NCI-H2081 treated with DMSO at 0.1 percent for 48 hours (cell line): ENCODE measurements at places on chromosomes 3 and 15.

DNA sequence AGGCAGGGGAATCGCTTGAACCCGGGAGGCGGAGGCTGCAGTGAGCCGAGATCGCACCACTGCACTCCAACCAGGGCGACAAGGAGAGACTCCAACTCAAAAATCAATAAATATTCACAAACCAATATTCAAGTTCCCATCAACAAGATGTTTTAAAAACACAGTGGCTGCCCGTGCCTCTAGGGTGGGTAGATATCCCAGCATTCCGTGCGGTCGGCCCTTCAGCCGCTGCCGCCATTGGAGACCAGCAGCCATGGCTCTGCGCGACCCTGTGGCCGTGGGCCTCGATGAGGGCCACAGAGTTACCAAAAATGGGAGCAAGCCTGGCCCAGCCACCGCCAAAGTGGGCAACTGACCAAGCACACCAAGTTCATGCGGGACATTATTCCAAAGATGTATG lies 6.7 kb downstream of the ULK4 start:
- DNase-seq = no peak

- no peak for DNase-seq
These were observed 35.9 kb downstream of the VGLL4 start for GRCh38 chr3:11607816-11608215.

GRCh38 chr3:11903047-11903446 lies 56.4 kb upstream of the TAMM41 start:
- DNase-seq = no peak

DNA sequence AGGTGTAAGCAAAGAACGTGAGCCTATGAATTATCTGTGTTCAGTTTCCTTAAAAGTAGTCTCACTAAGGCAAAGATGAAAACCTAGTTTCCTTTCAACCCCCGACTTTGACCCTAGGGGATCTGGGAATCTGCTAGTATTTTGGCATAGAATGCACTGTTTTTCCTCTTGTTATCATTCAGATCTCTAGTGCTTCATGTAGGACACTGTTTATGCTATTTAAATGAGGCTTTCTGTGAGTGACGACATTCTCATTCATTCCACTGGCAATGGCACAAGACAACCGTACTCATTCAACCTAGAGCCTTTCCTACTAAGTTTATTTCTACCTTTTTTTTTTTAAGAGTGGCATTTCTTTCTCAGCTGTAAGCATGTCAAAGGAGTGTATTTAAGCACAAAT lies 67.0 kb downstream of the CHAC1 start:
- DNase-seq = no peak

DNA sequence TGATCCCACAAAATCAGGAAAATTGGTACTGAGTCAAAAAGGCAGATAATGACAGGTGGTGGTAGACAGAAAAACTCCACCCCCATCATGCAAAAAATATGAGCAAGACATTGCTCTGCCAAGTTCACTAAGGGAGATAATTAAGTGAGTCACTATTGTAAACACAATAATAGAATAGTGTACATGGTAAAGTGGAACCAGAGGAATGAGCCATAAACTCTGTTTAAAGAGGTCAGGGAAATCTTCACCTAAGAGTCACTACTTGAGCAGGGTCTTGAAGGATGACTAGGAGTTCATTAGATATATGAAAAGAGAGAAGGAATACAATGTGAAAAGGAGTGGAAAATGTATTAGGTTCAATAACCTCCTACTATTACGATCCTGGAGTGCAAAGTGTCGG lies 213.4 kb upstream of the PEX5L start:
- no peak for DNase-seq

DNA sequence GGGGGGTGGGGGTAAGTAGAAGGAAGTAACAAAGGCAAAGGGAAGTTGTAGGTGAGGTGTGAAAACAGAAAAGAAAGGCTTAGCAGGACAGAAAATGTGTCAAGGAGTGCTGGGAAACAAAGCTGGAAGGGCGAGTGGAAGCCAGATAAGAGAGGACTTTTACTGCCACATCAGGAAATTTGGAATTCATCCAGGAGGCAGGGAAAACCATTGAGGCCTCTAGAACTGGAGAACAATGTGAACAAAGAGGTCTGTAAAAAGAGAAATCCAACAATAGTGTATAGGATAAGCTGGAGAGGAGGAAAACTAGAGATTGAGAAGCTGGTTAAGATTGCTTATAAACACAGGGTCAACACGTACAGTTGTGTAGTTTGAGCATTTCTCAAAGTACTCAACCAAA lies 116.6 kb downstream of the NTRK3 start:
- DNase-seq = no peak

- no peak for DNase-seq
These were observed 79.6 kb downstream of the PGPEP1L start for GRCh38 chr15:98927996-98928395.

DNA sequence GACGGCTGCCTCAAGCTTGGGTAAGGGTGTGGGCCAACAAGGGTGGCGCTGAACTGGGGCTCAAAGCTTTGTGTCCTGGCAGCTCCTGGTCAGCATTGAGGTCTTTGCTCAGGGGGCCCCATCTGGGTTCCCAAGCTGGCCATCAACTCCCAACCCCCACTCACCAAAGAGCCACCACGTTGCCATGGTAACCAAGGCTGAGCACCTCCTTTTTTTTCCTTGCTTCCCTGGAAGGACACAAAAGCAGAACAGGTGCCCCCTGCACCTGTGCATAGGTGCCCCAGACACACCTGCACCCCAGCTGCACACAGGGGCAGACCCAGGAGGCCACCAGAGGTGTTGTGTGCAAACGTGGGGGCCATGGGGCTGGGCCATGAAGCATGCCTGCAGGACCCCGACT lies 16.5 kb downstream of the UROC1 start:
- no peak for DNase-seq

DNA sequence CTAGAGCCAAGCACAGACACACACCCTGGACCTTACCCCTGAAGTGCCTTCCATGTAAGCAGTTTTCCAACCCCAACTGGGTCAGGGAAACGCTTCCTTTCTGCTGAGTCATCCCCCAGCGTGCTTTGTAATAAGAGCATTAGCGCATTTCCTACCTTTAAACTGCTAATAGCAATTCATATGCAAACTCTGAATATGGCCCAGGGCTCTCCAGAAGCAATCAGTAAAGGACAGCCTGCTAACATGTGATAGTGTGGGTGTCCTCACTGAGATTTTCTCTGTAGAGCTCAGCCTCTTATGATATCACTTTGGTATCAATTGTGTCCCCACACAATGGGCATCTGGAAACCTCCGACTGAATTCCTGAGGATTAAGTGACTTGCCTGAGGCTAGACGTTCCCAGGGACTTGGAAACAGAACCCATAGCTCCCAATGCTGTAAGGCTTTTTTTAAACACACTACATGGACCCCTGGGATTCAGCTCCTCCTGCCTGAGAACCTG lies 5.6 kb downstream of the GABRB3 start:
- no peak for DNase-seq

- no peak for DNase-seq
These were observed 436.2 kb upstream of the MDFIC2 start for GRCh38 chr3:70748593-70748992.

- no peak for DNase-seq
These were observed 100.8 kb upstream of the ALDH1A3 start for GRCh38 chr15:100778831-100779288.

GRCh38 chr3:108420926-108421325 lies 89.5 kb downstream of the MYH15 start:
- no peak for DNase-seq

GRCh38 chr3:121493431-121493830 lies 52.4 kb downstream of the POLQ start:
- DNase-seq = no peak

DNA sequence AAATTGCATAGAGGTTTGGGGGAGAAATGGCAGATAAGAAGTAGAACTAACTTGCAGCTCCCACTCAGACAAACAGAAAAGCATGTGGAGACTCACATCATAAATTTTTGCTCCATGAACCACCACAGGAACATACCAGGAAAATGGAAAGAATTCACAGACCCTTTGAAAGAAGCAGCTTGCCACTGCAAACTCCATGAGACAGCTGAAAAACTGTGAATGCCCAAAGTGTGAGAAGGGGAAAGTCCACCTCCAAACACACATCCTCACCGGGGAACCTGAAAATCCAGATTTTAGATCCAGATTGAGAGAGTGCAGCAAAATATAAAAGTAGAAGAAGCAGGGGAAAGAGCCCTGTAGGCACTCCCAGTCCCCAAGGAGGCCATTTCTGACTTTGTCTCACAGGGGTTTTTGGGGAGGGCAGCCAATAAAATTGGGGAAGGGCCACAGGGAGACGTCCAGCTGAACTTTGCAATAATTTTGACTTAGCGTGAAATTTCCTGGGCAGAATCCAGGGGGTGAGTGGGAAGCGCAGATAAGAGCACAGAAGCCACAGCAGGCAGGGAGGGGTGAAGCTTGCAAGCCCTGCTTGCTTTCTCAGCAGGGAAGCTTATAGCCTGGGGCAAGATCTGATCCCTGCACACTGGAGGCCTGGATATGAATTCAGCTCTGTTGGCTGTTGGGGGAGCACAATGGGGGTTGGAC lies 183.4 kb upstream of the UBE2E2 start:
- DNase-seq = no peak

GRCh38 chr3:50665081-50665840 lies 9.5 kb upstream of the DOCK3 start:
- DNase-seq = no peak

GRCh38 chr3:13621381-13622221 lies 72.7 kb downstream of the FBLN2 start:
- DNase-seq = no peak

DNA sequence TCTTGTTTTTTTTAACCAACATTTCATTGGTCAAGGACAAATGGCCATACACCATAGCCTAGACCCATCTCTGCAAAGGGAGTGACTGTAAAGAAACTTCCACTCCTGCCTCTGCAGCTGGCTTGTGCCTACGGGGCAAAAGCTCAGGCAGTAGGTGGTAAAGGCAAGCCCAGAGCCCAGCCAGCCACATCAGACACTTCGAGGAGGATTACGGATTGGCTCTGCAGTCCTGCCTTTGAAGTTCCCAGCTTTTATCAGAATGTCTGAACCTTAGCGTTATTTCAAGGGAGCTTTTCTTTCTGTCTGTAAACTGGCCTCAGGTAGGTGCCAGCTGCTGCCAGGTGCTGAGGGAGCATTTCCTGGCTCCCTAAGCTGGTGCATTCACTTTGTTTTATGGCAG lies 15.6 kb downstream of the ZNF710 start:
- no peak for DNase-seq

DNA sequence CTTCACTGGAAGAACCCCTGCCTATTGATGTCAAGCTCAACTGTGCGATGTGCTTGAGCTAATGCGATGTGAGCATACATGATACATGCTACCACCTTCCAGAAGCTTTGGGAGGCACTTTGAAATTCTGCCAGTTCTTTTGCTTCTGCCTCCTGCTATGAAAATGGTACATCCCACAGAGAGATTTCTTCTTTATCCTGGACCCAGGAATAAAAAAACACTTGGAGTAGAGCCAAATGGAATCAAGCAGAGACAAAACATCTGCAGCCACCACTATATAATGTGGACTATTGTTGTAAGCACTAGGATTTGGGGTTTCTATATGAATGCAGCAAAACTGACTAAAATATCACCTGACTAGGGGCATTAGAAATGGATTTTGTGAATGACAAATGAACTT lies 119.9 kb upstream of the GAP43 start:
- no peak for DNase-seq

GRCh38 chr3:46615050-46615775 lies 2.9 kb downstream of the FAM240A start:
- DNase-seq = no peak

DNA sequence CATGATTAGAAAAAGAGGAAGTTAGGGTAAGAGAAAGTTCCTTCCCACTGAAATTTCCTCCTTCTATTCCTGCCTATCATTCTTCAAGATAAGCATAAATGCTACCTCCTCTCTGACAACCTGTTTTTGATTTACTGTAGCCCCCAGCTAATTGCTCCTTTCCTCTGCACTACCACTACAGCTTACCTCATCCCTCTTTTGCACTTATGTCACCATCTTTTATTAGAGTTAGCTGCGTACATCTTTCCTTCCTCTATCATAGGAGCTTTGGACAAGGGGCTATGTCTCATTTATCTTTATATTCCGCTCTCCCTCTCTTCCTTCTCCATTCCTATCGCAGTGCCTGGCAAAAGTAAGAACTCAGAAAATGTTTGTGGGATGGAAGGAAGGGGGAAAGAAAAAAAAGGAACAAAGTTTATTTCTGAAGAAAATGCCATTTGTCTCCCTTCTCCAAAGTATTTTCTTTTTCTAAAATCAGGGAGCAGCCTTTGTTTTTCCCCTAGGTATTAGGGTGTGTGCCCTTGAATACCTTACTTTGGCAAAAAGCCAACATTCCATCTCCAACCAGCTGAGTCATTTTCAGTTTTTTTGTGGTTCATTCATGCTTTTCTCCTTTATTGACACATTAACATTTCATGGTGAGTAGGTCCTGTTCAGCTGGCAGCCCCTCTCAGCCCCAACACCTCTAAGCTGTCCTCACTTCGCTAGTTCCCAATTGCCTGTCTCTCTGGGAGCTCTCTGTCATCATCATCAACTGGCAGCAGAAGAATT lies 87.6 kb upstream of the SOX2 start:
- DNase-seq = peak; percentile 88
